T-helper 2 cell treated with Interferon-gamma antibody and Interleukin-4, amounts not matched to agents 5 μg/mL and 100 μg/mL, for 36 hours (primary cell): ENCODE measurements at places on chromosomes 16 and 17.

GRCh38 chr17:74011966-74012365 lies 191.5 kb upstream of the RPL38 start:
- no peak for DNase-seq

- no peak for DNase-seq
Observed at GRCh38 chr16:69436896-69437295, 12.5 kb downstream of the CYB5B start.

GRCh38 chr17:56047331-56047730 lies 105.9 kb upstream of the ANKFN1 start:
- no peak for DNase-seq

DNA sequence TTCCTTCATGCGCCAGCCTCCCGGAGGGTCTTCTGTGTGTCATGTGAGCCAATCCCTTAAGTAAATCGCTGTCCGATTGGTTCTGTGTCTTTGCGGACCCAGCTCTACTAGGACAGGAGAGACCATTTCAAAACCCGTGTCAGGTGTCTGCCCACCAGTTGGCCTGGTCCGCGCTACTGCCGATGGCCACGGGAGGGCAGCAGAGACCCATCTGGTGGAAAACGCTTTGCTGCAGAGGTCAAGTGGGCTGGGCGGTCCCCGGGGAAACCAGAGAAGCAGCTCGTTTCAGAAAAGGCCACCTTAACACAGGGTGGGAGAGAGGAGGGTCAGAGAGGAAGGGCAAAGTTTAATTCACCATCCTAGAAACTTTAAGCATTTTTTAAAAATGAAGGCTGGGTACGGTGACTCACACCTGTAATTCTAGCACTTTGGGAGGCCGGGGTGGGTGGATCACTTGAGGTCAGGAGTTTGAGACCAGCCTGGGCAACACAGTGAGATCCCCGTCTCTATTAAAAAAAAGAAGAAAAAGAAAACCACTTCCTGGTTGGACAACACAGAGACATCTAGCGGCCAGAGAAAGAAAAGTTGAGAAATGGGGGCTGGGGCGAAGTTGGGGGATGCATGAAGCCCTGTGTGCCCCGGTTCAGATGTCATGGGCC lies 2.8 kb upstream of the CIBAR2 start:
- DNase-seq, result peak; percentile 75

DNA sequence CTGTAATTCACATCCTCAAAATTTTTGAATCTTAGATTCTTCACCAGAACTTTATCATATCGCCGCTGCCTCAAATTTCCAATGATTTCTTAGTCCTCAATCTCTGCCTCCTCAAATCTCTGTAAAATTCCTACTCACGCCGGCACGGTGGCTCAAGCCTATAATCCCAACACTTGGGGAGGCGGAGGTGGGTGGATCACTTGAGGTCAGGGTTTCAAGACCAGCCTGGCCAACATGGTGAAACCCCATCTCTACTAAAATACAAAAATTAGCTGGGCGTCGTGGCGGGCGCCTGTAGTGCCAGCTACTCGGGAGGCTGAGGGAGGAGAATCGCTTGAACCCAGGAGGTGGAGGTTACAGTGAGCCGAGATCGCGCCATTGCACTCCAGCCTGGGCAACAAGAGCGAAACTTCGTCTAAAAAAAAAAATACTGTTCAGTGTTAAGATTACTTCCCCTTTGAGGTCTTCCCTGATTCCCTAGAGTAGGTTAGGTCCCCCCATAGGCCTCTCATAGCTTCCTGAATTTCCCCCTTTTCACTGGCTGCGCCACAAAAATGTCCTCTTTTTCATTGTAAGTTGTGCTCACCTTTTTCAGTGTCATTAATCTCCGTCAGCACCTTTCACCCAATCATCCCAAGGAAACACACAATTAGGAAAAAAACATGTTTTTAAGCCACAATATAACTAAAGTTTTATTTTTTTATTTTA lies 919 bp upstream of the CBX1 start:
- DNase-seq, result no peak

DNA sequence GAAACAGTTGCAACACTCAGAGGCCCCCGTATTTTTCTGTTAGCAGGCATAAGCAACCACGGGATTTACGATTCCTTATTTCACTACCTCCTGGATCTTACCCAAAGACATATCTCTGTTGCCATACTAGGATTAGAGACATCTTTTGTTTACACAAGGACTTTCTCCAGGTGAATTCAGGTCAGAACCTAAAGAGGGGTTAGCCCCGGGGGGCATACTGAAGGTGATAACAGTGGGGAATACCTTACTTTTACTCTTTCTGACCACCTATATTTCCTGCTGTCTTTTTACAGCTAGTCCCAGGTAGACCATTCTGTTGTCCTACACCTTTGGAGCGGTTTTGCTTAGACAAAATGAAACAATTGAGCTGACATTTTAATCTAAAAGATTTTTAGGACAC lies 27.9 kb upstream of the CDH8 start:
- DNase-seq, result no peak

DNA sequence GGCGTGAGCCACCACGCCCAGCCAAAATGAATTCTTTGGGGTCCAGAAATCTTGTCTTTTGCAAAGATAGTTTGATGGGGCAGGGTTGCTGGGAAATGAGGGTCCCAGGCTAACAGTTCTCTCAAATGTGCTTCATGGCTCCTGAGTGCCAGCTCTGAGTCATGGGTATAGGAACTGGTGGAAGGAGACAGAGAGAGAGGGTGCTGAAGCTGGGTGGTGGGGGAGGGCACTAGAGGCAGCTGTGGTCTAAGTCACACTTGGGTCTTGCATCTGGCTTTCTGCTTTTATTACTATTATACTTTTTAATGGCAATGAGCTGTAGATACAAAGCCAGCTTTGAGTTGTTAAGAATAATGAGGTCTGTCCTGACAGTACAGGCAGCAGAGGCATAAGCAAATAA lies 54.6 kb downstream of the PRKCA start:
- no peak for DNase-seq

DNA sequence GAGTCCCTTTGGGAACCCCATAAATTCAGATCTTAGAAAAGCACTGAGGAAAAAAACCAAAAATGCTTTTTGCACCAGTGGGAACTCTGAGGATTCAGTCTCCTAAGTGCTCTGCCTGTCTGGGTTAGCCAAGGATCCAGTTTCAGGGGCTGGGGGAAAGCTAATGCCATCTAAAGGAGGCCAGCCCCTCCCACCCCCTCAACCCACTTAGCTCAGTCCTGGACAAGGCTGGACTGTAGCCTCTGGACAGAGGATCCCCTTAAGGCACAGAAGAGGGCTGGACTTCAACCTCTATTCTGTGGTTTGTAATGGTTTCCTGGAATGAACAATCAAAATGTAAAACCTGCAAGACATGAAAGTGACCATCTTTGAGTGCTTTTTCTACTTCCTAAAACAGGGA lies 356.1 kb upstream of the ZFHX3 start:
- DNase-seq, result no peak

DNA sequence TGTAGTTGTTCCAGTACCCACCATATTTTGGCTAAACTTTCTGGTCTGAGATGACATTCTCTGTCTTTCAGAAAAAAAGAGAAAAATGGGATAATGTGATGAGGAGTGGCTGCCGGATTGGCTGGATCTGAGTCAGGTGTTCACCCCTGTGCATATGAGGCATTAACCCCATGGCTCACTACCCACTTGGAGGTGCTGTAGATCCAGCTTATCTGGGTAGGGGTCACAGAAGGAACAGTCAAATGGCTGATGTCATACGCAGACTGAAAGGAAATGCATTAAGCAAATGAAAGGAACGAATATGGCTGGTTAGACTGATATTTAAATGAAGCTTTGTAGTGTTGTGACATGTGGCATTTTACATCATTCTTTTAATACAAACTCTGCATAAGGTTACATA lies 17.3 kb downstream of the MAP2K6 start:
- DNase-seq, result no peak

DNA sequence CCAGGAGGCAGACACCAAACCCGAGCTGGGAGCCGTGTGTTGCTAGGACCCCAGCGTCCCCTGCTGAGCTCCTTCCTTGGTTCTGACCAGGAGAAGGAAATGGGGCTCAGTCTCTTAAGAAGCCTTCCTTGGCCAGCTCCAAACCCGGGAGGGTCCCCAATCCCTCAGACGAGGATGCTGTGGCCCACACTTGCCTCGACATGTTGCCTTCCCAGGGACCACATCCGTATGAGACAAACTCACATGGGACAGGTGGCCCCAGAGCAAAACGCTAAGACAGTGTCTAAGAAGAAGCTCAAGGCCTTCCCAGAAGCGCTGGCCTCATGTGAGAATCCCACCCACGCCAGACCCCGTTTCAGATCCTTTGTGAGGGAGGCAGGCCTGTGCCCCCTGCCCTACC lies 19.8 kb downstream of the LGALS9 start:
- DNase-seq, result no peak

GRCh38 chr17:7064261-7064660 lies 15.8 kb downstream of the CLEC10A start:
- no peak for DNase-seq
